ENCODE measurements at places on chromosomes 3 and 15. TPM values are rescaled to one million over a fixed set of nuclear protein-coding genes. Genes with fewer than 3 reads are reported as not detected.
A peak's percentile ranks its signal among the peaks of the same experiment; 100 is the strongest.

GRCh38 chr3:140467796-140468315, 210.0 kb upstream of the TRIM42 start:
- H3K27ac ChIP-seq, result no peak overlapping the region
- H3K36me3 ChIP-seq, result no peaks in the 10 kb centered on the region
- no peaks in the 10 kb centered on the region for H3K27me3 ChIP-seq
- DNase-seq, result no peak
- no peaks in the 10 kb centered on the region for H3K4me1 ChIP-seq

DNA sequence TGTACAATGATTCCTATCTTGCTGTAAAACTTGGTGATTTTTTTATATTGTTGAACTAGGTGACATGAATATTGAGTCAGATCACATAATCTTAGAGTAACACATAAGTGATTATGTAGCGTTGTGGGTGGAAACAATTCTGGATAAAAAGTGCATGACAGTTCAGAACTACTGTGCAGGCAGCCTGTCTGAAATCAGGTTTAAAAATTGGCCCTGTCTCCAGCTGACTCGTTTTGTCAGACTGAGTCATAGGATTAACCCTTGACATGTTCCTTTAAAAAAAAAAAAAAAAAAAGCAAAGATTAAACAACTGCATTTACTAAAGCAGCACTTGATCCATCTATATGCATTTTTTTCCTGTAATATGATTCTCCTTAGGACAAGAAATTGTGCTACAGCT, 160.0 kb upstream of the CGNL1 start:
- H3K27ac ChIP-seq, result peak overlapping the region; percentile 3
- no peaks in the 10 kb centered on the region for H3K27me3 ChIP-seq
- peaks cover 6% of the 10 kb centered on the region for H3K4me1 ChIP-seq
- no peak for DNase-seq

DNA sequence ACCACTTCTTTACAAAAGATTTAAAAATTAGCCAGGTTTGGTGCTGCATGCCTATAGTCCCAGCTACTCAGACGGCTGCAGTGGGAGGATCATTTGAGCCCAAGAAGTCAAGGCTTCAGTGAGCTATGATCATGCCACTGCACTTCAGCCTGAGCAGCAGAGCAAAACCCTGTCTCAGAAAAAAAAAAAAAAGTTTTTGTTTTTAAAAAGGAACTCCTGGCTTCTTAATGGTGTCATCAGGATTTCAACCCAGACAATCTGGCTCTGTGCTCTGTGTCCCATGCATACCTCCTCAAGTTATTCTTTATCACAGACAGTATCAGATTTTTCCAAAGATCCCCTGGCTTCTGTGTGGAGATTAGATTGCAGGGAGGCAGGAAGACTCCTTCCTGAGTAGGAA, 64.2 kb upstream of the IL12A start:
- H3K4me3 ChIP-seq, result no peak overlapping the region
- no peaks in the 10 kb centered on the region for H3K36me3 ChIP-seq
- H3K27me3 ChIP-seq, result no peaks in the 10 kb centered on the region

GRCh38 chr3:61141697-61142096, 109.6 kb downstream of the FHIT start:
- peak; percentile 71 for DNase-seq
- H3K4me1 ChIP-seq, result peaks cover 7% of the 10 kb centered on the region
- no peaks in the 10 kb centered on the region for H3K27me3 ChIP-seq
- H3K36me3 ChIP-seq, result no peaks in the 10 kb centered on the region

- H3K4me3 ChIP-seq, result no peak overlapping the region
- H3K27me3 ChIP-seq, result no peaks in the 10 kb centered on the region
- no peak overlapping the region for H3K27ac ChIP-seq
- H3K4me1 ChIP-seq, result no peaks in the 10 kb centered on the region
- H3K36me3 ChIP-seq, result peaks cover 5% of the 10 kb centered on the region
These were observed 23.4 kb downstream of the GTF2E1 start for GRCh38 chr3:120765830-120766493.

GRCh38 chr3:3333571-3333970, 154.1 kb upstream of the CRBN start:
- no peak overlapping the region for H3K27ac ChIP-seq
- H3K4me3 ChIP-seq, result no peak overlapping the region
- no peak for DNase-seq
- no peaks in the 10 kb centered on the region for H3K4me1 ChIP-seq

Gene GHRL
- total RNA-seq, result 0.40 TPM

Data from endodermal cell (in vitro differentiated cells).